ENCODE measurements at places on chromosomes 3 and 15.

- DNase-seq = no peak
Observed at GRCh38 chr15:99476413-99477222, 89.2 kb upstream of the MEF2A start.

DNA sequence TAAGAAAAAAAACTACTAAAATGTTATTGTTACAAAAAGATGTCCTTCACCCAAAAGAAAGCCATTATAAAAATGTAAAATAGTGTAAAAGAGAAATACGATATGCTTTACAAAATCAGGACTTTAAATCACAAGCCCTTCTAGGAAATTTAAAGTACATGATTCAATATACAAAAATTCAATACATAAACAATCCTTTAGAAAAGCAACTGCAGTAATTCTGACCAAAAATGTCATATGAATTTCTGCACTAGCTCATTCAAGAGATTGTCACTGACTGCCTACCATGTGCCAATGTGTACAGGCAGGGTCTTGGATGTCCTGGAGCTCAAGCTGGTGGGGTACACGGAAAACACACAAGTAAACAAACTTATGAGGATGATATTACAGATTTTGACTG, 2.5 kb downstream of the MORC1 start:
- no peak for DNase-seq

- no peak for DNase-seq
Observed at GRCh38 chr15:49902685-49903501, 216.1 kb downstream of the ATP8B4 start.

DNA sequence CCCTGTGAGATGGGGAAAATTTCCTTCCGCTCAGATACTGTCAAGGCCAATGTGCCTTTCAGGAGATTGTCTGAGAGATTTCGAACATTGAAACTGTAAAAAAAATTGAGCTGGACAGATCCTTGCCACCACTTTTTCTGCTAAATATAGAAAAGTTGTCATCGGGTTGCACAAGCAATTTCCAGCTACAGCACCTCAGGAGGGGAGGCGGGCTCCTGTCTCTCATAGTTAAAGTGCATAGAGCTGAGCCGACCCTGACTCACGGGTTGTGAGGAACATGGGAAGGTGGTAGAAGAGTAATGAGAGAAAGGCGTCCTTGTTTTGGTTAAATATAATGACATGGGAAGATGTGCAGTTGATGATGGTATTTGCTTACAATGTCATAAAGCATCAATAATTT, 160.6 kb upstream of the ICE2 start:
- no peak for DNase-seq

- DNase-seq = no peak
Observed at GRCh38 chr3:84126160-84126559, 832.6 kb upstream of the CADM2 start.

DNA sequence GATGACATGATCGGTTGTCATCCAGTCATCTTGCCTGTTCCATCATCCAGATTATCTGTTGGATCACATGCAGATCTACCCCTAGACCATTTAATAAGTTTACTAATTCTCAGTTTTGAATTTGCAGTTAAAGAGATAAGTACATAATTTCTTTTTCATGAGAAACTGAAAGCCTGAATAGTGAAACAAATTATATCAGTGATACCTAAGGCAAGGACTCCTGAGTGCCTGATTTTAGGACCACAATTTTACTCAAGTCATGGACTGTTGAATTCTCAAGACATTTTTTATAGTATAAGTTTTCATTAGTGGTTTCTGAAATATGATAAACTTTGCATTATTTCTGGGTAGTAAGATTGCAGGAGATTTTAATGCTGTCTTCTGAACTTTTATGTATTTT, 13.2 kb downstream of the SIDT1 start:
- no peak for DNase-seq

GRCh38 chr3:172070269-172070668, 30.9 kb downstream of the FNDC3B start:
- DNase-seq = no peak

DNA sequence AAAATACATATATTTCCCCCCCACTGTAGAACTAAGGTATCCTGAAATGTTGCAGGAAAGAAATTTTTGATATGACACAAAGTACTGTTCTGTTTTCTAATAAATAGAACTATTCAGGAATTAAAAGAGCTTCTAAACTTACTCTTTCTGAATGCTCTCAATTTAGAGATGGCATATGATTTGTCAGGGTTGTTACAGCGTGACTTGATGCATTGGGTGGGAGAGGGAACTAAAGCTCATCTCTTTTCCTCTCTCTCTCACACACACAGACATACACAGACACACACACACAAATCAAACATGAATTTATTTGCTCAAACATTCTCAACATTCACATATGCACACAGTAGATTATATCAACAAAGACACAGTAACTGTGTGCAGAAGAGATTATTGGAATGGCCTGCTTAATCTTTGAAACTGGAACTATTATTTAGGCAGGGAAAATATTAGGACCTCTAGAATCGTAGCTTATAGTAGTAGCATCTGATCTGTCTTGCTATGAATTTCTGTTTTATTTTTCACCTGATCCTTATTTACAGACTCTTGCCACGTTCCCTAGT, 807.4 kb upstream of the GBE1 start:
- DNase-seq = no peak

DNA sequence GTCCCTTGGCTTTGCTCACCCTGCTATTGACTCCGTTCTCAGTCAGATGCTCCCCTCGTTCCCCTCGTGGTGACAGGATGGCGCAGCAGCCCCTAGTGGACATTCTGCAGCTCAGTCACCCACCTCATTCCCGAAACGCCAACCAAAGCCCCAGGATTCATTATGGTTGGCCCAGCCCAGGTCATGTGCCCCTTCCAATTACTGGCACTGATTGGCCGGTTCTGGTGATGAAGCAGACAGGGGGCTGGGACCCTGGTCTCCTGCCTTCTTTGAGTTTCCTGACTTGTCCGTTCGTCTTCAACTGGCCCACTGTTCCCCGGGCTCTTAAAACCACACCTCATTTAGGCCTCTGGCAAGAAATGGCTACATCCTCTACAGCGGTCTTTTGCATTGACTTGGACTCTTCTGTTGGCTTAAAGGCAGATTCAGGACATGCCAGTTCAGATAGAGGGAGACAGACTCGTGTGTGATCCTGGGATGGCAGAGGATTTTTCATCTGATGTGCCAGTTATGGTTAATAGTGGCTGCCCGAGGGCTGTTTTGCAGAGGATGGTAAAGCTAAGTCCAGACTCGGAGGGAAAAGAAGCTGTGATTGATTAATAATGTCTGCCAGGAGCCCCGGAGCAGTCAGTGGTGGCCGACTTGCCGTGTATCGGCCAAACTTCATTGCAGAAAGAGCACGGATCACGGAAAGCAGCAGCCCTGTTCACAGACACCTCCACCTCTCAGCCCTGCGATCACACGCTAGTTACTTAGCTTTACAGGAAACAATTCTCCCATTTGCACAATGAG, 37.8 kb downstream of the LSM3 start:
- peak; percentile 37 for DNase-seq

GRCh38 chr15:38049891-38050290, 115.5 kb downstream of the TMCO5A start:
- DNase-seq = no peak

GRCh38 chr15:41856716-41857115, 18.1 kb downstream of the PLA2G4B start:
- DNase-seq = no peak

All from activated CD4-positive, alpha-beta T cell treated with anti-CD3 and anti-CD28 coated beads, Interleukin-2, amount 50 U/mL, for 24 hours (primary cell).